ENCODE measurements at places on chromosomes 2 and 18. TPM values are rescaled to one million over a fixed set of nuclear protein-coding genes. Genes with fewer than 3 reads are reported as not detected.

TP53I3 gene
- 34.9 TPM for polyA plus RNA-seq

ZNF142 gene
- 15.0 TPM for polyA plus RNA-seq

DNA sequence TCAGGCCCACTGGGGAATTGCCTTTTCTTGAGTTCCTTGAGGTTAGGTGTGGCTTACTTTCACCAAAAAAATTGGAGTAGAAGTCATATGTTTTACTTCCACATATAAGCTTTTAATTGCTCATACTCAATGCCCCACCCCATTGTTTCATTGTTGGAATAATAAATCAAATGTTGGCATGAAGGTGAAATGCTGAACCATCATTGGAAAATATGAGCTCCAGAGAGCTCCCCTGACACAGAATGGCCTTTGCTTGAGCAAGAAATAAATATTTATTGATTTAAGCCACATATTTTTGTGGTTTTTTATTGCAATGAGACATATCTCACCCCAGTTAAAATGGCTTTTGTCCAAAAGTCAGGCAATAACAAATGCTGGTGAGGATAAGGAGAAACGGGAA lies 167.3 kb upstream of the SRD5A2 start:
- no peak for DNase-seq

RBM43 gene
- 0.24 TPM for polyA plus RNA-seq
